ENCODE measurements at places on chromosomes 16 and 17. TPM values are rescaled to one million over a fixed set of nuclear protein-coding genes. Genes with fewer than 3 reads are reported as not detected.

The PRSS8 gene
- total RNA-seq = not detected

The KRT222 gene
- total RNA-seq = not detected

The HP gene
- 5.2 TPM for total RNA-seq

The RAB40B gene
- 2.0 TPM for total RNA-seq

The TMEM238L gene
- total RNA-seq = not detected

The SEPTIN1 gene
- 183 TPM for total RNA-seq

The ZNF267 gene
- total RNA-seq = 34.8 TPM

The KRT34 gene
- total RNA-seq = not detected

The KRT32 gene
- total RNA-seq = not detected

- no peaks in the 10 kb centered on the region for H3K36me3 ChIP-seq
- no peak overlapping the region for H3K27ac ChIP-seq
- H3K4me3 ChIP-seq = no peak overlapping the region
- no peak for DNase-seq
Measured at GRCh38 chr17:81124377-81124776, 40.9 kb upstream of the PVALEF start.

DNA sequence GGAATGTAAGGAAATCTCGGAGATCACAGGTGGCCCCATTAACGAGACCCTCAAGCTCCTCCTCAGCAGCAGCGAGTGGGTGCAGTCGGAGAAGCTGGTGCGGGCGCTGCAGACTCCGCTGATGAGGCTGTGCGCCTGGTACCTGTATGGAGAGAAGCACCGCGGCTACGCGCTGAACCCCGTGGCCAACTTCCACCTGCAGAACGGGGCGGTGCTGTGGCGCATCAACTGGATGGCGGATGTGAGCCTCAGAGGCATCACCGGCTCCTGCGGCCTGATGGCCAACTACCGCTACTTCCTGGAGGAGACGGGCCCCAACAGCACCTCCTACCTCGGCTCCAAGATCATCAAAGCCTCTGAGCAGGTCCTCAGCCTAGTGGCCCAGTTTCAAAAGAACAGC lies 16.2 kb downstream of the MLYCD start:
- no peak overlapping the region for H3K4me3 ChIP-seq
- H3K4me1 ChIP-seq = no peaks in the 10 kb centered on the region
- DNase-seq = no peak
- no peaks in the 10 kb centered on the region for H3K27me3 ChIP-seq
- H3K27ac ChIP-seq = no peak overlapping the region
- peaks cover 11% of the 10 kb centered on the region for H3K36me3 ChIP-seq

GRCh38 chr16:56163089-56163488 lies 28.2 kb upstream of the GNAO1 start:
- H3K27me3 ChIP-seq = no peaks in the 10 kb centered on the region
- DNase-seq = no peak
- H3K27ac ChIP-seq = no peak overlapping the region
- no peaks in the 10 kb centered on the region for H3K36me3 ChIP-seq
- H3K4me1 ChIP-seq = no peaks in the 10 kb centered on the region

- no peak overlapping the region for H3K4me3 ChIP-seq
- no peak overlapping the region for H3K27ac ChIP-seq
- H3K36me3 ChIP-seq = no peaks in the 10 kb centered on the region
- no peaks in the 10 kb centered on the region for H3K27me3 ChIP-seq
- DNase-seq = no peak
Measured at GRCh38 chr17:58811290-58811689, 55.6 kb downstream of the PPM1E start.

- no peaks in the 10 kb centered on the region for H3K4me1 ChIP-seq
- no peaks in the 10 kb centered on the region for H3K27me3 ChIP-seq
- no peak overlapping the region for H3K27ac ChIP-seq
- H3K36me3 ChIP-seq = no peaks in the 10 kb centered on the region
- H3K4me3 ChIP-seq = no peak overlapping the region
Measured at GRCh38 chr17:79443026-79443425, 167.8 kb downstream of the RBFOX3 start.

- H3K27ac ChIP-seq = no peak overlapping the region
- H3K27me3 ChIP-seq = peaks cover 6% of the 10 kb centered on the region
- H3K4me3 ChIP-seq = no peak overlapping the region
Measured at GRCh38 chr16:55710466-55710865, 54.7 kb downstream of the SLC6A2 start.

DNA sequence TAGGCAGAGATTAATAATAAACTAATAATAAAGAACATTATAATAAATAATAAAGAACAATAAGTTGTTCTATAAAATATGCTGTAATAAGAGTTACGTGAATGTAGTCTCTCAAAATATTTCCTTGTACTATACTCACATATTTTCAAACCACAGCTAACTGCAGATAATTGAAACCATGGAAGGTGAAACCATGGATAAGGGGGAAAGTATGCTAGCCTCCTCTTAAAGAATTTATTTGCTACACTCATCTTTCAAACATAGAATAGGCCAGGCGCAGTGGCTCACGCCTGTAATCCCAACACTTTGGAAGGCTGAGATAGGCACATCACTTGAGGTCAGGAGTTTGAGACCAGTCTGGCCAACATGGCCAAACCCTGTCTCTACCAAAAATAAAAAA lies 18.5 kb downstream of the CYTH1 start:
- peaks cover 86% of the 10 kb centered on the region for H3K4me1 ChIP-seq
- H3K4me3 ChIP-seq = no peak overlapping the region
- H3K36me3 ChIP-seq = no peaks in the 10 kb centered on the region
- no peak for DNase-seq
- H3K27ac ChIP-seq = peak overlapping the region; percentile 4
- H3K27me3 ChIP-seq = no peaks in the 10 kb centered on the region

DNA sequence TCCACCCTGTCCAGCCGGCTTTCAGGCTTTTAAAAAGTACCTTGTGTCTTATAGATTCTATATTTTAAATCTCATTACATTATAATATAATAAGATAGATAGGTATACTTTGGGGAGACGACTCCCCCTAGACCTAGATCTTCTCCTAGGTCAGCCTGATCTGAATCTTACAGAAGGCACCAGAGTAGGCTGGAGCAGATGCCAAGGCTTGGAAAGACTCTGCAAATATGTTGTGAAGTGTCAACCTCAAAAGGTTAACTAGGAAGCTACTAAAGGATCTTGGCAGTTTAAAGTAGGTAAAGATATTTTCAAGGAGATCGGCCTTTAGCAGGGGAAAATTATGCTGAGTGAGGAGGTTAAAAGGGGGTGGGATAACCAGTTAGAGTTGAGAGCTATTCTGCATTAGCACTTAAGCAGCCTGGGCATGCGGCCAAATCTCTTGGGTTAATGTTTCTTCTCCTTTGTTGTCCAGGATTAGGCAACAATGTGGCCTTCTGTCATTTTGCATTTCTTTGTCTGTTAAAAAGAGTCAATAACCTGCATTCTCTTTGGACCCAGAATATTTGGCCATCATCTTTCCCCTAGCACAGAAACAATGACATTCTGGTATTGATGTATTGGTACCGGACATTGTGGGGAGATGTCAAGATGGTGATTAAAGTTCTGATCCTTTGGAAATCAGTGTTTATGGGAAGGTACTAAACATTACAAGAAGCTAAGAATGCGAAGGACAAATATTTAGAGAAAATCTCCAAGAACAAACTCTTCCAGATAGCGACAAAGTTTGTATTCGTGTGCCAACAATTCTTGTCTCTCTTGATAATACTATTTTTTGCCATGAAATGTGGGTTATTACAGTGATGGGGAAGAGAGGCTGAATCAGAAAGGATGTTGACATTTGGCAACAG lies 51.2 kb upstream of the DHX40 start:
- H3K27me3 ChIP-seq = no peaks in the 10 kb centered on the region
- no peak overlapping the region for H3K4me3 ChIP-seq
- H3K27ac ChIP-seq = no peak overlapping the region
- no peaks in the 10 kb centered on the region for H3K36me3 ChIP-seq
- no peaks in the 10 kb centered on the region for H3K4me1 ChIP-seq

- H3K36me3 ChIP-seq = no peaks in the 10 kb centered on the region
- H3K4me3 ChIP-seq = no peak overlapping the region
- H3K4me1 ChIP-seq = no peaks in the 10 kb centered on the region
Measured at GRCh38 chr17:66427134-66427533, 124.7 kb downstream of the PRKCA start.

DNA sequence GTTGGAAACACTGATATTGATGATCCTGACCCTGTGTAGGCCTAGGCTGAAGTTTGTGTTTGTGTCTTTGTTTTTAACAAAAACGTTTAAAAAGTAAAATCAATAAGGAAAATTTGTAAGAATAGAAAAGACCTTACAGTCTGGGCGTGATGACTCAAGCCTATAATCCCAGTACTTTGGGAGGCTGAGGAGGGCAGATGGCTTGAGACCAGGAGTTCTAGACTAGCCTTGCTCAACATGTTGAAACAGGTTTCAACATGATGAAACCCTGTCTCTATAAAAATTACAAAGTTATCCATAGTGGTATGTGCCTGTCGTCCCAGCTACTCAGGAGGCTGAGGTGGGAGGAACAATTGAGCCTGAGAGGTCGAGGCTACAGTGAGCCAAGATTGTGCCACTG lies 18.3 kb upstream of the TOM1L1 start:
- no peaks in the 10 kb centered on the region for H3K4me1 ChIP-seq
- no peak overlapping the region for H3K4me3 ChIP-seq
- no peak for DNase-seq
- no peak overlapping the region for H3K27ac ChIP-seq

- no peak overlapping the region for H3K27ac ChIP-seq
- no peak overlapping the region for H3K4me3 ChIP-seq
- H3K27me3 ChIP-seq = no peaks in the 10 kb centered on the region
- H3K36me3 ChIP-seq = no peaks in the 10 kb centered on the region
- DNase-seq = peak; percentile 17
Measured at GRCh38 chr17:60102632-60103096, 23.9 kb upstream of the HEATR6 start.

DNA sequence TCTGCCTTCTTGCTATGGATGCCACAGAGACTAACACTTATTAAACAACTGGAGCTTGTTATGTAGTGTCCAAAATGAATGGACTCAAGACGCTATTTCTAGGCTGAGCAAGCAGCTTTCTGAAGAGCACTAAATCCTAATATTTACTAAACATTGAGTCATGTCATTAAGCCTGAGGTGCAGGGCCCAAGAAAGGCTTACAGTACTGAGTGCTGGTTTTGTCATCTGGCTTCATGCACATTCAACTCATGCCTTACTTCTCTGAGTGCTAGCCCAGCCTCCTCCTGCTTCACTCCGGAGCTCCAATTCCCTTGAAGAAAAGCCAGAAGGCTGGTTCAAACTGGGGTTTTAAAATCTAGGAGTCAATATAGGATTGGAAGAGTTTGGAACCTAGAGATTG lies 363.3 kb upstream of the CDH5 start:
- no peak overlapping the region for H3K27ac ChIP-seq
- H3K36me3 ChIP-seq = no peaks in the 10 kb centered on the region
- no peaks in the 10 kb centered on the region for H3K27me3 ChIP-seq
- H3K4me1 ChIP-seq = no peaks in the 10 kb centered on the region
- no peak overlapping the region for H3K4me3 ChIP-seq
- no peak for DNase-seq

DNA sequence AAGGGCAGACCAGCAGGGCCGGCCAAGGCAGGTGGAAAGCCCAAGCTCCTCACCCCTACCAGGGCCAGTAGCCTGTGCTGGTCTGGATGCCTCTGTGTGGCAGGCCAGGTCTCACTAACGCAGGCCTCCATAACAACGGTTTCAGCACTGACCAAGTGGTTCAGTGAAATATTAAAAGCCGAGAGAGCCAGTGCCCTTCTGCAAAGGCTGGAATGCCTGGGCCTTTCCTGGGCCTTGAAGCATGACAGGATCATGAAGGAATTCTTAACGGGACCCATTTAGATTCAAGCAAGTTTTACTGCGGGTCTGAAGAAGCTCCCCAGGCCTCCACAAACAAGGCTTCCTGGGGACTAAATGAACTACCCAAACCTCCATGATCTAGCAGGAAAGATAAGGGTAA lies 16.3 kb downstream of the ADAD2 start:
- H3K27me3 ChIP-seq = no peaks in the 10 kb centered on the region
- H3K36me3 ChIP-seq = no peaks in the 10 kb centered on the region
- no peaks in the 10 kb centered on the region for H3K4me1 ChIP-seq
- H3K4me3 ChIP-seq = no peak overlapping the region
- DNase-seq = no peak

- H3K4me3 ChIP-seq = no peak overlapping the region
- no peaks in the 10 kb centered on the region for H3K4me1 ChIP-seq
- DNase-seq = no peak
Measured at GRCh38 chr17:59506894-59507726, 58.3 kb upstream of the DHX40 start.

GRCh38 chr16:66337463-66338188 lies 28.9 kb upstream of the CDH5 start:
- no peak overlapping the region for H3K4me3 ChIP-seq
- H3K4me1 ChIP-seq = no peaks in the 10 kb centered on the region
- H3K36me3 ChIP-seq = no peaks in the 10 kb centered on the region
- no peak overlapping the region for H3K27ac ChIP-seq
- no peaks in the 10 kb centered on the region for H3K27me3 ChIP-seq

- peak overlapping the region; percentile 89 for H3K4me3 ChIP-seq
- H3K27ac ChIP-seq = peak overlapping the region; percentile 89
- peaks cover 59% of the 10 kb centered on the region for H3K4me1 ChIP-seq
- no peak for DNase-seq
Measured at GRCh38 chr17:4941319-4941610, 1.2 kb downstream of the RNF167 start.

DNA sequence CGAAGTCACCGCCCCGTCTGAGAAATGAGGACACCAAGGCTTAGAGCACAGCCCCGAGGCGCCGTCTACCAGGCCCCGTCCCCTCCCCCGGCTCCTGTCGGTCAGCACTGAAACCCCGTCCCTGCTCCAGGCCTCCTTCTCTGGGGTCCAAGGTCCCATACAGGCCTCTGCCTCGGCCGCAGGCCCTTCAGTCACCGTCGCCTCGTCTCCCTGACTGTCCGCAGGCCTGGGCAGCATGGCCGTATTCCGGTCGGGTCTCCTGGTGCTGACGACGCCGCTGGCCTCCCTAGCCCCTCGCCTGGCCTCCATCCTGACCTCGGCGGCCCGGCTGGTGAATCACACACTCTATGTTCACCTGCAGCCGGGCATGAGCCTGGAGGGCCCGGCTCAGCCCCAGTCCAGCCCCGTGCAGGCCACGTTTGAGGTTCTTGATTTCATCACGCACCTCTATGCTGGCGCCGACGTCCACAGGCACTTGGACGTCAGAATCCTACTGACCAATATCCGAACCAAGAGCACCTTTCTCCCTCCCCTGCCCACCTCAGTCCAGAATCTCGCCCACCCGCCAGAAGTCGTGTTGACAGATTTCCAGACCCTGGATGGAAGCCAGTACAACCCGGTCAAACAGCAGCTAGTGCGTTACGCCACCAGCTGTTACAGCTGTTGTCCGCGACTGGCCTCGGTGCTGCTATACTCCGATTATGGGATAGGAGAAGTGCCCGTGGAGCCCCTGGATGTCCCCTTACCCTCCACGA lies 617 bp downstream of the COASY start:
- no peak for DNase-seq
- peak overlapping the region; percentile 95 for H3K4me3 ChIP-seq
- peak overlapping the region; percentile 84 for H3K27ac ChIP-seq
- H3K4me1 ChIP-seq = peaks cover 28% of the 10 kb centered on the region

- peak overlapping the region; percentile 49 for H3K27ac ChIP-seq
- DNase-seq = no peak
- peaks cover 4% of the 10 kb centered on the region for H3K36me3 ChIP-seq
- H3K4me3 ChIP-seq = no peak overlapping the region
- peaks cover 16% of the 10 kb centered on the region for H3K4me1 ChIP-seq
Measured at GRCh38 chr17:42340691-42341127, 47.5 kb downstream of the STAT3 start.

- DNase-seq = no peak
- H3K4me3 ChIP-seq = no peak overlapping the region
- no peaks in the 10 kb centered on the region for H3K4me1 ChIP-seq
- H3K36me3 ChIP-seq = no peaks in the 10 kb centered on the region
- no peaks in the 10 kb centered on the region for H3K27me3 ChIP-seq
- H3K27ac ChIP-seq = no peak overlapping the region
Measured at GRCh38 chr16:73399997-73400396, 352.1 kb upstream of the ZFHX3 start.

- H3K4me1 ChIP-seq = no peaks in the 10 kb centered on the region
- no peak overlapping the region for H3K4me3 ChIP-seq
- no peaks in the 10 kb centered on the region for H3K36me3 ChIP-seq
- no peaks in the 10 kb centered on the region for H3K27me3 ChIP-seq
Measured at GRCh38 chr17:33019161-33019890, 27.7 kb downstream of the SPACA3 start.

Data from naive thymus-derived CD4-positive, alpha-beta T cell (primary cell).